ENCODE measurements at places on chromosomes 5 and 9.
A peak's percentile ranks its signal among the peaks of the same experiment; 100 is the strongest.

DNA sequence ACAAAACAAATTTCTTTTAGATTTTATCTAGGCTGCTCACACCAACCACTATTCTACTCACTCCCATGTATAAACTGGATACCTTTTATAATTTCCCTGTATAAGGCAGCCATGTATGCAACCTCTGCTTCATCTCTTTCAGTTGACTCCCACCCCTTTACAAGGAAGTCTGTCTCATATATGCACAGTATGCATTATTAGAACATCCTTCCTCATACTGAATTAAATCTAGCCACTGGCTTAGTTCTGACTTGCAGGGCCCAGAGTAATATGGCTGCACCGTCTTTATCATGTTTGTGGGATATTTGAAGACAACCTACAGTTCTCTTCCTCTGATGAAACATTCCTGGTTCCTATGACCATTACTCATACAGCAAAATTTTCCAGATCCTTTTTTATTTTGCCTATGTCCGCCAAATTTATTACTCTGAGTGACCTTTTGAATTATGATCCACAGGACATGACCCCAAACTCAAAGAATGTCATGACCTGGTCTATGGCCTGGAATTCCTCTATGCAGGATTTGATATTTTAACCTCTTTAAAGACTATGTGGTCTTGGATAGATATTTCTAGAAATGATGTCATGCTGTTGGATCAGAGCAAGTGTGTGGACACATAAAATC is 76.6 kb upstream of the ITGA1 start:
- DNase-seq = no peak

DNA sequence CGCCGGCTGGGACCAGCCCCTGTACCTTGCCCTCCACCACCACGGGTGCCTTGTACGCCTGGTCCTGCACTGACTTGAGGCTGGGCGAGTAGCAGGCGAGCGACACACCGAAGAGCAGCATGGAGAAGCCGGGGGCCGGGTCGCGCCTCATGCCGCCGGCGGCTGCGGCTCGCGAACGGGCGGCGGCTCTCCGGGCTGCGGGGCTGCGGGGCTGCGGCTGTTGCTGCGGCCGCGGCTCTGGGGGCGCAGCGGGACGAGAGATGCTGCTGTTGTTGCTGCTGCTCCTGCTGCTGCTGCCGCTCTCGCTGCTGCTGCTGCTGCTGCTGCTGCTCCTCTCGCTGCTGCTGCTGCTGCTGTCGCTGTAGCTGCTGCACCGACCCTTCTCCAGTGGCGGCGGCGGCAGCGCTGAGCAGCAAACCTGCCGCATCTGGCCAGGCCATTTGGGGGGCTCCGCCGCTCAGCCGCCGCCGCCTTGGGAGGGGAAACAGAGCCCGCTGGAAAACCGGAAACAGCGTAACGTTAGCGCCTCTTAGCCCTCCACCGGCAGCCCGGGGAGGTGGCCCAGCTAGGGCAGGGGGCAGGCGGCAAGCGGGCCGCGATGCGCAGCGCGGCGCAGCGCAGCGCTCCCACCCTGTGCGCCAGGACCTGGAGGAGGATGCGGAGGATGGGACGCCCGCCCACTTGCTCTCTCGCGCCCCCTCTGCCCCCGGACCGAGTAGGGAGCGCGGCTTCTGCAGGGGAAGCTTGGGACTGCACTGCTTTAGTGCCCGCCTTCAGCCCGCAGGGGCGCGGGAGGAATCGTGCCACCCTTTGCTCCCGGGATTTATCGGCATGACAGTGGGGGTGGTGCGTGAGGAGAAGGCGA is at the start of gene NRG2:
NRG2 (minus strand) TSS at position 657 of the 865 bp plus-strand sequence.
- DNase-seq = peak; percentile 30

GRCh38 chr9:130239741-130240241 is 25.8 kb upstream of the HMCN2 start:
- DNase-seq = no peak

- DNase-seq = no peak
Observed at GRCh38 chr5:77620405-77620804, 18.1 kb downstream of the OTP start.

DNA sequence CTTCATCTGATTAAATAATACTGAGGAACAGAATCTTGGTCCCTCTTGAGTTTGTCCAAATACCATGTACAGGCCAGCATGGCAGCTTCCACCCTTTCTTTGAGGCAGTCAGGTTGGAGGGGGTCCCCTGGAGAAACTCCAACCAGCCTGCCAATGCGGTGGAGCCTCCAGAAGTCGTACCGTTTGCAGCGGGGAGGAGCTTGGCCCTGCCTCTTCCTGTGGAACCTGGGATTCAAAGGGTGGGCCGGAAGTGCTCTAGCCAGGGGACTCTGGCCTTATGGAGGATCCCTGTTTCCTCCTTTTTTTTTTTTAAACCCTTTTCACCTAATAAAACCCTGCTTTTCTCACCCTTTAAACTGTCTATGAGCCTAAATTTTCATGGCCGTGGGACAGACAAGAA is 216.3 kb upstream of the ZNF608 start:
- DNase-seq = no peak

DNA sequence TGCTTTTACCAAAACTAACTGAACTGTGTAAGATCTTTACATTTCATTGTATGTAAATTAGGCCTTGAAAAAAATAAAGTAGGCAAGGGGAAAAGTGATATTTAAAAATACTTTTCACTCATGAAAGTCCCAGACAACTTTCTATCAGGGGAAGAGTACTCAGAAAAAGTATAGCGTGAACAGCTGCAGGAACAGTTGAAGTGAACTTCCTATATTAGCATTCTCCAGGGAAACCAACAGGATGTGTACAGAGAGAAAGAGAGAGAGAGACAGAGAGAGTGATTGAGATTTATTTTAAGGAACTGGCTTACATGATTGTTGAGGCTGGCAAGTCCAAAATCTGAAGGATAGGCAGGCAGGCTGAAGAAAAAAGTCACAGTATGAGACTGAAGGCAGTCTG is 42.0 kb downstream of the ERMP1 start:
- DNase-seq = no peak

GRCh38 chr5:179867476-179867875 is 8.9 kb upstream of the MRNIP start:
- no peak for DNase-seq

GRCh38 chr9:2126331-2126803 is 111.2 kb downstream of the SMARCA2 start:
- DNase-seq = no peak

DNA sequence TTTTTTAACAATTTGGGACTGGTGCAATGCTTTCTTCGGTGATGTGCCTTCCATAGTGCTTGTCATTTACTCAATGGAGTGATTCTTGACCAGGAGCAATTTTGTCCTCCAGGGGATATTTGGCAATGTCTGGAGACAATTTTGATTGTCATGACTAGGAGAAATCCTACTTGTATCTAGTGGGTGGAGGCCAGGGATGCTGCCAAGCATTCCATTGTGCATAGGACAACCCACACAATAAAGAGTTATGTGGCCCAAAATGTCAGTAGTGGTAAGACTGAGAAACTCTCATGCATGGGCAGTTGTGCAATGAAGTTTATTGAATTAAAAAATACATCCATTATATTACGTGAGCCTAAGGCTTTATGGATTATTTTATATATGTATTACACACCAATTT is 70.5 kb downstream of the FOCAD start:
- no peak for DNase-seq

GRCh38 chr9:135122316-135122715 is 34.8 kb downstream of the OLFM1 start:
- no peak for DNase-seq

- no peak for DNase-seq
Observed at GRCh38 chr9:129351642-129352145, 173.6 kb upstream of the IER5L start.

- DNase-seq = no peak
Observed at GRCh38 chr5:54304040-54304439, 6.3 kb downstream of the ARL15 start.

GRCh38 chr5:169805937-169806700 is 169.0 kb downstream of the DOCK2 start:
- no peak for DNase-seq

DNA sequence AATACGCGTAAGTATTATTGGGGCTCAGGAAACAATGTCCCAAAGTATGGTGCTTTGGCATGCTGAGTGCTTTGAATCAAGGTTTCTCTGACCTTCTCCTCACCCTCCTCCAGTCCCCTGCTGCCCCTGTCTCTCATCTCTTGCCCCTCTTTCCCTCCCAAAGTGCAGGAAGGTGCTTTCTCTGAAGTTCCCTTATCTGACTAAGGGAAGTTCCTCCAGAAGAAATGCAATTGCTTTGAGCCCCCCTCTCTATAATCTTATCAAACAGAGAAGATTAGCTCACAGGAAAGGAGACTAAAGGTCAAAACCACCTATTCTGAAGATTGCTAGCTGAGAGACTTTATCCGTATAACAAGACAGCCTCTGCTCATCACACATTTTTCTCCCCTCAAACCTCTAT is 288.1 kb downstream of the ARL15 start:
- no peak for DNase-seq

DNA sequence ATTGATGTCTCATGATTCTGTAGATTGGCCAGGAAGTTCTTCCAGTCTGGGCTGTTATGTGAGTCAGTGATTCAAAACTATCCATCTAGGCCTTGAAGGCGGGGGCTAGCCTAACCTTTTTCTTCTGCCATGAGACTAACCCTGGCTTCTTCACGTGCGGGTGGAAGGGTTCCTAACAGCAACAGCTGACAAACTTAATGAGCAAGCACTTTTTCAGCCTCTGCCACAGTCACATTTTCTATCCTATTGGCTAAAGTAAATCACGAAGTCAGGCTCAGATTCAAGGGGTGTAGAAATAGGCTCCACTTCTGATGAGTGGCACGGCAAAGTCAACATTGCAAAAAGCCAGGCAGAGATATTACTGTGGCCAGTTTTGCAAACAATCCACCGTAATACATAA is 68.4 kb downstream of the STK32A start:
- no peak for DNase-seq

DNA sequence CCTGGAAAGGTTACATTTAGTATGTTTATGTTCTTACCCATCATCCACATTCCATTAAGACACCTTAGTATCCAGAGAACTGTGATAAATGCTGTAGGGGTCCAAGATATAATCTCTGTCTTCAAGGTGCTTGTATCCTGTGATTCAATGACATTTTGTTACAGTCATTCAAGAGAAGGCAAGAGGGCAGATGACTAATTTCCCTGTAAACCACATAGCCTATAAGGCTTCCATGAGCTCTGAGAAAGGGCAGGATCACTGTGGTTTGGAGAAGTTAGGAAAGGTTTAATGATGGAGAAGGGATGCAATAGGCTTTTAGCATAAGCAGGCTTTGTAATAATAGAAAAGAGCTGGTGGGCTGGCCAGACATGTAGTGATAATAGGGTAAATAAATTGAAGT is 40.0 kb downstream of the PAPPA start:
- DNase-seq = no peak

- DNase-seq = no peak
Observed at GRCh38 chr5:27311544-27311943, 273.2 kb upstream of the CDH9 start.

- peak; percentile 33 for DNase-seq
Observed at GRCh38 chr9:36728651-36729520, 156.2 kb downstream of the MELK start.

- DNase-seq = no peak
Observed at GRCh38 chr9:83623679-83624076, 735 bp downstream of the IDNK start.

DNA sequence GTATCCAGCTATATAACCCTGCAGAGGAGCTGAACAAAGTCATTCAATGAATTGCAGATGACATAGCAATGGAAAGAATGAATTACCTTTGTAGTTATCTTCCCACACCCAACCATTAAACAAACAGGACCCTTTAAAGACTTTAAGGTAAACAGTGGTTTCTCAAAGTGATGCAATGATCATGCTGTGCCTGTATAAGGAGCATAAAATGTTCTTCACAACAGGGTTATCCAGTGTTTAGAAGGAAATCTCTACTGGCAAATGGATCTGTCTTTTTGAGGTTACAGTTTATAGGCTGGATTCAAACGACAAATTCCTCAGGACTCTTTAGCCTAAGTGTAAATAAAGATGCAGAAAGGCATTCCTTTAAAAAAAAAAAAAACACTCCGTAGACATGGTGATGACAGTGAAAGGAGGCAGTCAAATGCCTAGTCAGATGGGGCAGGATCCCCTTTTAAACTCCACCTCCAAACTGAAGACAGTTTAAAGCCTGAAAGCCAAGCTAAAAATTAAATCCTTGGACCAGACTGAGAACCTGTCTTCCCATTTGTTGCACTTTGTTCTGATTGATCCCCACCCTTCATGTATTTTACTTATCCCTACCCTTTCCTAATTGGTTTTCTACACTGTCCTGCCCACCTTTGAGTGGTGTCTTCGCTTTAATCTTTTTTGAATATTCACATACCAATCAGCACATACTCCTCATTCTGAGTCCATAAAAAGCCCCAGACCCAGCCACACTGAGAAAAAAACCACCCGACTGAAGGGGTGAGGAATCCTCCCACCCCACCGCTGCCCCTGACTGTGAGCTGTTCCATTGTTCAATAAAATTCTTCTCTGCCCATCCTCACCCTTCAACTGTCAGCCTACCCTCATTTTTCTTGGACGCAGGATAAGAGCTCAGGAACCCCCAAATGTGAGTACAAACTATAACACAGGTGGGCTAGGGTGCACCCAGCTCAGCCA is 761.3 kb upstream of the DMAC1 start:
- no peak for DNase-seq

DNA sequence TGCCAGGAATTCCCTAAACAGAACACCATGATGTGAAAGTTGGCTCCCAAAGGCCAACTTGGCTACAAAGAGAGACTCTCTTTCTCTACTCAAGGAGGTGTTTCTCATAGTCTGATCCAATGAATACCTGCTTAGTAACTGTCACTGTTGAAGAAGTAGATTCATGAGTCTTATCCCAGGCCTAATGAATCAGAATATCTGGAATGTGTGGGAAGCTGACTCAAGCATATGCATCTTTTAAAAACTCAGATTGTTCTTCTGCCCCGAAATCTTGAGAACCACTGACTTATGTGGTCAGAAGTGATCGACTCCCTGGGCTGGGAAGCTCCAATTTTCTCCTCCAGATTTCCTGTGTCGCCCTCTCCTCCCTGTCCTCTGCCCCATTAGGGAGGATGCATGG is 345.6 kb downstream of the PLK2 start:
- DNase-seq = no peak

- no peak for DNase-seq
Observed at GRCh38 chr9:18976709-18977531, 56.1 kb downstream of the SAXO1 start.

DNA sequence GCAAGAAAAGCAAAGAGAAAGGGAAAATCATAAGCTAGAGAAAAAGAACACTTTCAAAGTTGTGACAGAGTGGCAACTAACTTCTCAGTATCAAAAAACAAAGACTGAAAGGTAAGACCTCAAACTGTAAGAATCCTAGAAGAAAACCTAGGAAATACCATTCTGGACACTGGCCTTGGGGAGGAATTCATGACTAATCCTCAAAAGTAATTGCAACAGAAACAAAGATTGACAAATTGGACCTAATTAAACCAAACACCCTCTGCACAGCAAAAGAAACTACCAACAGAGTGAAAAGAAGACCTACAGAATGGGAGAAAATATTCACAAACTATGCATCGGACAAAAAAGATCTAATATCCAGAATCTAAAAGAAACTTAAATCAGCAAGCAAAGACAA is 79.1 kb downstream of the FEM1C start:
- DNase-seq = no peak

Data from stimulated activated CD8-positive, alpha-beta memory T cell treated with anti-CD3 and anti-CD28 coated beads, Interleukin-7, amount 100 ng/mL, for 1 hour (primary cell).